ENCODE measurements at places on chromosomes 3 and 15.

DNA sequence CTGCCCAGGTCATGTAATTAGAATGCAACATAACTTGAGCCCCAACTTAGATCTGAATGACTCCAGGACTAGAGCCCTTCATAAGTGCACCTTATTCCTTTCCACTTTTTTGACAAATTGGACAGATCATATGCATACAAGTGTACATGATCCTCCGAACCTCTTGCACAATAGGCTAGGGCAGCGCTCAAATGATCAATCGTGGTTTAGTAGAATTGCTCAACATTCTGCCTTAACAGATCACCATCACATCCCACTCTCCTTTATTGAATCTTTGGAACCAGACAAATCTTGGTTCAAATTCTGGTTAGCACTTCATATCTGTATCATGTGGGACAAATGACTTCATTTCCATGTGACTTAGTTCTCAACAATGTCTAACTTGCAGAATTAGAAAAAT, 106.8 kb upstream of the CDIN1 start:
- DNase-seq, result no peak

GRCh38 chr3:12042638-12043037, 38.5 kb downstream of the SYN2 start:
- no peak for DNase-seq

- peak; percentile 92 for DNase-seq
Measured at GRCh38 chr15:84748274-84749110, at the start of gene ZNF592. Gene ZNF592 (plus strand): TSS chr15:84748592. CDS start chr15:84782676, 34,084 bp downstream.

GRCh38 chr15:98421419-98422129, 226.8 kb upstream of the IGF1R start:
- DNase-seq, result peak; percentile 90

GRCh38 chr3:51997935-51998596, 2.4 kb upstream of the RPL29 start:
- no peak for DNase-seq

DNA sequence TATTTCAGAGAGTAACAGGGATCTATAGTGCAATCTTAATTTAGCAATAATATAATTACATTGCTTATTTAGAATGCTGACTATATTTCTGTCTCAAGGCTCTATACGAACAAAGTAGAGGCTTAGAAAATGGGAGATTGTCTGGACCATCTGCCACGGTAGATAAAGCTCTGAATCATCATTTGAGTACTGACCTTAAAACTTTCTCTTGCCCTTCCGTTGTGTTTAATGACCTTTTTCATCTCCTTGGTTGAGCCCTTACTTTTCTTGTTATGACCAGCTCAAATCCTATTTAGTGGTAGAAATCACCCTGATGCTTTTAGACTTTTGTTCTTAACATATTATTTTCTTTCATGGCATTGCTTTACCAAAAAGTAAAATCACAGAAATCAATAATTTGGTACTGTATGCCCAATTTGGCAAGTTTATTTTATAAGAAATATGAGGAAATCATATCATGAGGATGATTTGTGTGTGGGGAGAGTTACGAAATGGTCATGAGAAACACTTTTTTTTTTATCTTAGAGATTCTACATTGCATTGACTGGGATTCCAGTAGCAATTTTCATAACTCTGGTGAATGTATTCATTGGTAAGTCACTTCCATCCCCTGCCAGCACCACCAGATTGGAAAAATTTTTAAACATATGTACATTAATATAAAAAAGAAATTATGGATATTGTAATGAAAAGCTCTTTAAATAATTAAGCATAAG, 11.0 kb downstream of the NDUFB5 start:
- no peak for DNase-seq

DNA sequence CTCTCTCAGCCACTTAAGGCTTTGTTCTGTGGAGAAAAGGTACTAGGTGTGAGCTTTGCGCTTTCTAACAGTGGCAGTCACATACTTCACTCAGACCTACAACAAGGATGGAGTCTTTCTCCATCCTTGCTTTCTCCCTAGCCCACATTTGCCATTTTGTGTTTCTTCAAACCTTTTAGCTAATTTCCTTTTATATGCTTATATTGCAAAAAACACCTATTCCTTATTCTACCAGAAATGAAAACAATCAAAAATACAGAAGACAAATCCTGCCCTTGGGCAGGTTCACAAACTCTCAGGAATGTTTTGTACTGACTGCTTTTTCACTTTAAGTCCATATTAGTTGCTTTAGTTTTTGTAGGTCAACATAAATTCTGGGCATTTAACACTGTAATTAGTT, 914.2 kb downstream of the SQOR start:
- DNase-seq, result no peak

DNA sequence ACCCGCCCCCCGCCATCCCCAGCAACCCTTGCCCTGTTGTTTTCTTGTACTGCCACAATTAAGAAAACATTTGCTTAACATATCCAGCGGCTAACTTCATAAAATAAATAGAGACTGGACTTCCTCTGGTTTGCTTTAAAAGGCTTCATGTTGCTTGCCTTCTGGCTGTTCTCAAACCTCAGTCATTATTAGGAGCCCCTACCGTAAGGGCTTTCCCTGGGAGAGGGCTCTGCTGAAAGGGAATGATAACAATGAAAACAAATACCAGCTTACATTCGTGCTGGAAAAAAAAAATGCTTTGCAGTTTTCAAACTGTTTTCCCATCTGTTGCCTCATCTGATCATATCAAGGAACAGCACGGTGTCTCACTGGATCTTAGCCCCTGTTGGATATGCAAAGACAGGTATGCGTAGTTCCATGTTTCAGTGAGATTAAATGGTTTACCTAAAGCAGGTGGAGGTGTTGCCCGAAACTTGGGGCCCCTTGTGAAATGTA, 77.2 kb upstream of the VGLL4 start:
- DNase-seq, result no peak

DNA sequence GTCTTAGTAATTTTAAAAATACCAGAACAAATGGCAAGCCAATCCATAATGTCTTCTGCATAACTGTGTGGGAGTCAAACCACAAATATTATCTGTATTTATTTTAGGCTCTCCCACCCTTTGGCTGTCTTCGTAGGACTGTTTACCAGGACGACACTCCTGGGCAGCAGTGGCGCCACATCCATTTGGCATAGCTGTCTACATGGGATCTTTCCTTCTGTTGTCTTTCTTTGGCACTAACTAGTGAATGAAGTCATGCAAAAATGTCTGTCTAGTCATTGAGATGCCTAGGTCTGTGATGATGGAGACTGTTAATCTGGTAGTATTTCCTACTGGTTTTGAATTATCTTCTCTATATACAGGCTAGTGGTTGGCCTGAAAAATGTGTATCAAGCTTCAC, 54.0 kb upstream of the CHMP2B start:
- no peak for DNase-seq

GRCh38 chr3:15795651-15796308, 2.0 kb downstream of the ANKRD28 start:
- no peak for DNase-seq

GRCh38 chr3:150215616-150216015, 192.5 kb upstream of the TSC22D2 start:
- DNase-seq, result no peak

GRCh38 chr15:100373120-100373896, 31.5 kb upstream of the ADAMTS17 start:
- DNase-seq, result no peak

- no peak for DNase-seq
Measured at GRCh38 chr15:94749811-94750617, 518.7 kb downstream of the MCTP2 start.

- no peak for DNase-seq
Measured at GRCh38 chr3:122919291-122919610, 108.3 kb downstream of the SEMA5B start.

DNA sequence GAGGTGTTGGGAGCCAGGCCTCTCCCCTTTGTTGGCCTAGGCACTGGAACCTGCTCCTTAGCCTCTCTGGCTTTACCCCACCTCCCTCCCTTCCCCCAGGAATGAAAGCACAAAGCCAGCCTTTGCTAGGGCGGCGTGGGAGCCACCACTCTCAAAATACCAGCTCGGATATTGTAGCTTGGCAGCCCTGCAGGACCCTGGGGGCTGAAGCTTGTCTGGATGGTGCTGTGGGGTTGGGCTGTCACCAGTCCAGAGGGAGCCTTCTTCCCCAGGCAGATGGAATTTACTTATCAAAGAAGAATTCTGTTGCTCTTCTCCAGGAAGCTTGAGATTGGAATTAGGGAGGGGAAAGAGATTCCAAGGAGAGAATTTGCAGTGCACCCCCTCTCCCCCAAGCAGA, 14.9 kb upstream of the GRM2 start:
- DNase-seq, result no peak

- peak; percentile 75 for DNase-seq
Measured at GRCh38 chr3:110314512-110315114, 757.0 kb upstream of the NECTIN3 start.

GRCh38 chr3:38560996-38561717, 65.0 kb downstream of the EXOG start:
- DNase-seq, result no peak

- no peak for DNase-seq
Measured at GRCh38 chr15:28085489-28086174, 13.5 kb downstream of the OCA2 start.

- no peak for DNase-seq
Measured at GRCh38 chr3:188125076-188125475, 28.9 kb upstream of the LPP start.

- no peak for DNase-seq
Measured at GRCh38 chr15:79329171-79329611, 18.3 kb downstream of the TMED3 start.

DNA sequence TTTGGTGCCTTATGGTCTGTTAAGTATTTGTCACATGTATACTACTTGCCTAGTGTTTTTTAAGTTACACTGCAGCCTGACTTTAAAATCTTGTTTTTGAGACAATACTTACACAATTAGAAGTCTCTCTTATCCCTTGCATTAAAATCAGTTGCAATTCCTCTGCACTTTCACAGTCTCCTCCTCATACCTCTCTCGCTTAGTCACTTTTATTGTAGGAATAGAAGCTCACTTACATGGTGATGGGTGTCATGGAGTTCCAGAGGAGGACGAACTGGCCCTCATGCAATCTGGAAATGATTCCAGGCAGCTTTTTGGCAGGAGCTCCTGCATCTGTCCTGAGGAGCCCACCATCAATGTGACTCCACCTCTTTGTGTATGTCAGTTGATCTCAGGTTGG, 238.4 kb upstream of the TBC1D5 start:
- no peak for DNase-seq

- no peak for DNase-seq
Measured at GRCh38 chr3:177322881-177323280, 125.6 kb upstream of the TBL1XR1 start.

- DNase-seq, result no peak
Measured at GRCh38 chr15:33724321-33725036, 243.8 kb upstream of the CHRM5 start.

- no peak for DNase-seq
Measured at GRCh38 chr3:90241481-90241880, 1134.1 kb downstream of the EPHA3 start.

DNA sequence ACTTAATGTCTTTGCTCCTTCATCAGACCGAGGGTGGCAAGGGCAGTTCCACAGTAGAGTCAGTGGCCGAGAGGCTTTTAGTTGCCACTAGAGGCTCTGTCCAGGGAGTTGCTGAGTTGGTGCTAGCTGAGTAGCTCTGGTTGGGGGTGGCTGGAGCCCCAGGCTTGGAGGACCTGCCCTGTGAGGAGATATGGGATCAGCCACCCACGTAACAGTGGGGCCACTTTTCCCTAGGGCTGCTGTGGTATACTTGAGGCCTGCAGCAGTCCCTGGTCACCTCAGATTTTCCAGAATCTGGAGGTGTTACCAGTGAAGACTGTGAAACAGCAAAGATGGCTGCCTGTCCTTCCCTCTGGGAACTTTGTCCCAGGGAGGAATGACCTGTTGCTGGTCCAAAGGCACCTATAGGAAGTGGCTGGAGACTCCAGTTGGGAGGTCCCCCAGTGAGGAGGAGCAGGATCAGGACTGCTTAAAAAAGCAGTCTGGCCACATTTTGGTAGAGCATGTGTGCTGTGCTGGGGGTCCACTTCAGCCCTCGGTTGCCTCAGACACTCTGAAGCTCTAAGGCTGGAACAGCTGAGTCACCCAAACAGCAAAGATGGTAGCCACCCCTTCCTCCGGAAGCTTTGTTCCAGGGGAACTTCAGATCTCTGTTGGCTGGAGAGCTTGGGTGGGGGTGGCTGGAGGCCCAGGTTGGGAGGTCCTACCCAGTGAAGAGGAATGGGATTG, 72.9 kb downstream of the AKAP13 start:
- no peak for DNase-seq

- DNase-seq, result no peak
Measured at GRCh38 chr3:111890051-111890580, 31.1 kb downstream of the PHLDB2 start.

DNA sequence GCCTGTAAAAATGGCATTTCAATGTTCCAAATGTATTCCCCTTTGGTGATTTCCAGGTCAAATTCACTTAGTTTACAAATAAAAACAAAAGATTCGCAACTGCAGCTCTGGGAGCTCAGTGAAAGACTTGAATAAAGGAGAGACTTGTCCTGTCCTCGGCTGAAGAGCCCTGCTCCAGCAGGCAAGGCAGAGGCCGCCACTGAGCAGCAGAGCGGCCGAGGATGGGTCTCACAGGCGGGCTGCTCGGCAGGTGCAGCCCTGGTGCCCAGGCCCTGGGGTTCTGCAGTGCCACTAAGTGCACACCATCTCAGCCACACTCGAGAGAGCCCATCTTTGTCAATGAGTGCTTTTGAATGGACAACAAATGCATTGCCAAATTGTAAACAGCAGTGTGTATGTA, 856.2 kb downstream of the AGBL1 start:
- no peak for DNase-seq

DNA sequence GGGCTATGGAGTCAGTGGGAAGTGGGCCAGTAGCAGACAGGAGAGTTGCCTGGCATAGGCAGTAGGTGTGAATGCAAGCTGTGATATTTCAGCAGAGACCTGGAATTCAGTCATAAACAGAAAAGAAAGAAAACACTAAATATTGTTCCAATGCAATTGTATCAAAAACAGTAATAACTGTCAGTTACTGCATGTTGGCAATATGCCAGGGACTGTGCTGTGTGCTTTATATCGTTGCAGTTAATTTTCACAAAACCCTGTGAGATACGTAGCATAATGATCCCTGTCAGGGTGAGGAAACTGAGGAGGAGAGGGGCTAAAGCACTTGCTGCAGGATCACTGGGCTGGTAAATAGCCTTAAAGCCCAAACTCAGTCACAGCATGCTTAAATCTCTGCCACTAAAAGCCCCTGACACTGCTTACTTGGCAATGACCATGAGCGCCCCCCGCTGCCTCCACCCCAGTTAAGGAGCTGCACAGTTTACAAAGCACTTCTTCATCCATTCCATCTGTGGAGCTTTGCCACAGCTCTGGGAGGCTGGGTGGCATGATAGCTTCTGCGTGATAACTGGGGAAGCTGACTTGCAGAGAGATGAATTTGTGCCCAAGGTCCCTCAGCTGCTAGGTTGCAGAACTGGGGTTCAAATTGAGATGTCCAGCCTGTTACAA, 3.9 kb downstream of the SLC6A1 start:
- no peak for DNase-seq

GRCh38 chr15:65450556-65450955, 27.8 kb upstream of the IGDCC4 start:
- DNase-seq, result no peak

DNA sequence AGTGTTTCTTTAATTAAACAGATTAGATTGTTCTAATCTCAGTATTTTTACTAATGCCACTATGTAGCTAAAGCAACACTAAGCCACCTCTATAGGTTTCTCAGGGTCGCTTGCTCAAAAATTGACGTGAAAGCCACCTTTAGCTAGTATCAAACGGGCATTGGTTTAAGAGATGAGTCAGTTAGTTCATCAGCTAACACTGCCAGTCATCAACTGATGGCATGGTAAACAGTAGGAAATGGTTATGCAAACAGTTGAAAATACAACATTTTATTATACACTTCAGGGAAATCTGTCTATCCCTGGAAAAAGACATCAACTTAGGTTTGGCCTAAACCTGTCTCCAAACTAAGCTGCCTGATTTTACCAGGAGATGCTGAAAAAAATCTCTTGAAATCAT, 582.3 kb upstream of the NAALADL2 start:
- DNase-seq, result no peak

All from activated CD8-positive, alpha-beta memory T cell treated with anti-CD3 and anti-CD28 coated beads for 24 hours (primary cell).